ENCODE measurements at places on chromosomes 7 and 10.

GRCh38 chr7:130699686-130700085, 13.3 kb upstream of the TSGA13 start:
- DNase-seq = no peak

DNA sequence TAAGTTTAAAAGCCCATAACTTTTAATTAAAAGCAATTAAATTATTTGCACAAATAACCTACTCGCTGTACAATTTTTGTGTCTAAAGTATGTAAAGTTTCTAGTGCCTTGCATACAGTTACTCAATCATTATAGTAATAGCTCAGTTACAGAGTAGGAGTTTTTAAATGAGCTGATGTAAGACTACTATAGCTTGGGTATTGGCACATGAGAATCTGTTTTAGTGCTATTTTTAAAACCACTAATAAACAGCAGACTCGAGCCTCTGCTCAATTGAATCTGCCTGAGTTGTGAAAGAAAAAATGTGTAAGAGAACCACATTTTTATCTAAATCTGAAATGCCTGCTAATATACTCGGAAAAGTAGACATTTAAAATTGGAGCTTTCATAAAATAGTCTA, 31.1 kb downstream of the CTNNA3 start:
- DNase-seq = peak; percentile 8

- no peak for DNase-seq
These were observed 69.1 kb downstream of the TFPI2 start for GRCh38 chr7:93821463-93821862.

- no peak for DNase-seq
These were observed 559.7 kb upstream of the LRRTM3 start for GRCh38 chr10:66366163-66366562.

DNA sequence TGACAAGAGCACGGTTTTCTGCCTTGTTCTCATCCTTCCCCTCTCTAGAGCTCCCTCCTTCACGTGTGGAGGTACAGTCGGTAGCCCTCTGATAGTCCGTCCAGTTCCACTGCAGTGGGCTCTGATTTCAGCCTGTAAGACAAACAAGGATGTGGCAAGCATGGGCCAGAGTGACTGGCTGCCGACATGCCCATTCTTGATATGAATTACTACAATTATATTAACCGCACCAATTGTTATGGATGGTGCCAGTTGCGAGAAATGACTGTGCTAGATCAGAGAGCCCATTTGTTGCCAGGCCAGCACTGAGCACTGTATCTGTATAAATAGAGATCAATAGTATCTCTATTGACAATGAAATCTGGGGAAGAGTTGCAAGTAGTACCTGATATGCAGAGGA, 146.6 kb downstream of the CHN2 start:
- DNase-seq = no peak

- no peak for DNase-seq
These were observed 169.3 kb upstream of the LRGUK start for GRCh38 chr7:133957845-133958244.

DNA sequence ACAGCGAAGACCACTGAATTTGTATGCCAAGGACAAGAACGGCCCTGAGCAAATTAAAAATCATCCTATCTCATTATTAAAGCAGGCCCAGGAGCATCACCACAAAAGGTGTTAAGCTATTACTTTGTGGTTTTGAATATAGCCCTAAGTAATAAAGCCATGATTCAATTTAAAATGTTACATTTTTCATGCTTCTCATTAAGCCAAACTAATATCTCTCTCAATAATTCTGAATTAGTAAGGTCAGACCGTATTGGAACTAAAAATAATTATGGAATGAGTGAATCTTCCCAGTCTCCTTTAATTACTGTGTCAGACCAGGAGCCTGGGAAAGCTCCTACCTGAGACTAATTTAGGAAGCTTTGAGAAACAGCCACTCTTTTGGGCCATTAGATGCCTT, 162.4 kb downstream of the SORCS1 start:
- DNase-seq = no peak

- DNase-seq = no peak
These were observed 78.8 kb downstream of the PDSS1 start for GRCh38 chr10:26776258-26776657.

DNA sequence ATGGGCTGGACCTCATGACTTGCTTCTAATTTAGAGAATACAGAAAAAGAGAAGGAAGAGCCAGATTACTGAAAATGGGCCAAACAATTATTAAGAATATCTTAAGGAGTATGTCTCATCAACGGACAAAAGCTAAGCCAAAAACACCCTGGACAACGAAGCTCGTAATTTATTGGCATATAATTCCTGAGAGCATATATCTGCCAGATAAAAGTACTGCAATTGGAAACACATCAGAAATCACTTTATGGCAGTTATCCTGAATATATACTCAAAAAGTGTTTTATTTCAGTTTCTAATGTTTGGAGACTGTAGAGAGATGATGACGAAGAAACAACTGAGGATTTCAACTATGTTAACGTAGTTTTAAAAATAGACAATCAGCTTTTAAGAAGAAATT, 211.8 kb downstream of the CSTF2T start:
- DNase-seq = no peak

GRCh38 chr7:13179011-13179582, 491.7 kb downstream of the ARL4A start:
- DNase-seq = peak; percentile 41

- DNase-seq = peak; percentile 7
These were observed 25.6 kb upstream of the TMEM26 start for GRCh38 chr10:61478621-61479312.

DNA sequence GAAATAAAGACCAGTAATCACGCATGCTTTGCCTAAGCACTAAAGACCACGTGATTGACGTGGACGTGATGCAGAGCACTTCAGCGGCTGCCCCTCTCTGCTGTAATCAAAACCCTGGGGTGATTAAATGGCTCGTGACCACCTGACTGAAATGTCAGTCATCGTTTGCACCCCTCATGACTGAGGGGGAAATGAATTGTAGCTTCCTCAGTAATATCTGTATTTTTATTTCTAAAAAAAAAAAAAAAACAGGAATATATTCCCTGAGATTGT, 148.1 kb upstream of the RSU1 start:
- no peak for DNase-seq

- no peak for DNase-seq
These were observed 912 bp upstream of the DUSP5 start for GRCh38 chr10:110496553-110497437.
